ENCODE measurements at places on chromosomes 7 and 10.
A peak's percentile ranks its signal among the peaks of the same experiment; 100 is the strongest.

DNA sequence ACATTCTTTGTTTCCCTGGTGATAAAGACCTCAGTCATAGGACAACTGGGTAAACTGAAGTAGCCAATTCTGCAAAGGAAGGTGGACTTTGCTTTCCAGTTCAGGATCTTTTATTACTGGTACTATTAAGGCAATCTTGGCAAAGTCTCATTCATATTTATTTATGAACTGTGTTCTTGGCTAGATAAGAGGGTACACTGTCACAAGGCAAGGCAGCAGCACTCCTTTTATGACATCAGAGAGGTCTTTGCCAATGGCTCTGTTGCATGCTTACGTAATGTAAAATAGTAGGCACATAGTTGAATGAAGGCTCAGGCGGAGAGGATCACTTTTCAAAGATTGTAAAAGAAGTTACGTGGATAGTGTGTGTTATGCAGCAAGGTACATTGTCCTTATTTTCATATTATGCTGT, 63.7 kb upstream of the PDK4 start:
- no peak overlapping the region for H3K27ac ChIP-seq
- H3K36me3 ChIP-seq = no peaks in the 10 kb centered on the region
- no peaks in the 10 kb centered on the region for H3K4me1 ChIP-seq
- DNase-seq = no peak
- H3K4me3 ChIP-seq = no peak overlapping the region

GRCh38 chr10:98589007-98589406, 142.3 kb upstream of the HPS1 start:
- no peak overlapping the region for H3K27ac ChIP-seq
- H3K4me3 ChIP-seq = no peak overlapping the region
- no peaks in the 10 kb centered on the region for H3K27me3 ChIP-seq
- H3K4me1 ChIP-seq = no peaks in the 10 kb centered on the region
- no peaks in the 10 kb centered on the region for H3K36me3 ChIP-seq

DNA sequence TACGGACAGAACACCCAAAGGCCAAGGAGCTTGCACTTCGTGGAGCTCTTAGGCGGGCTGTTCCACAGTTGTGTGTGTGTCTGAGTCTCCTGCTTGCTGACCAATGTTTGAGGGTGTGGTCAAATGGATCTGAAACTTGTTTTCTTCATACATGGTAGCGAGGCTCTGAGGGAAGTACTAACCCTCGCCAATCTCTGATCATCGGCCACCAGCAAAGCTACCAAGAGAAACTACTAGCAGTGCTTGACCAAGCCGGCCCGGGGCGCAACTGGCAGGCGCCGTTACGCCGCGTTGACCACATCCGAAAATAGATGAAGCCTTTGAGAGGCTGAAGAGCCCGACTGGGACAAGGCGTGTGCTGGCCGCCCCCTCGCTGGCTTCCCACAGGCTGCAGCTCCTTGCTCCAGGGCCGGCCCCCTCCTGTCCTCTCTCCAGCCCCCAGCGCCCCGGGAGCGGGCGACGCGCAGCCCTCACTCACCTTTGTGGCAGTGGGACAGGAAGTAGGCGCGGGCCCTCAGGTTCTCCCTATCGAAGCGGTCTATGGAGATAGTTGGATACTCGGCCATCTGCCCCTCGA, 384 bp downstream of the DCLRE1C start:
- no peaks in the 10 kb centered on the region for H3K27me3 ChIP-seq
- peak; percentile 50 for DNase-seq
- H3K27ac ChIP-seq = peak overlapping the region; percentile 85
- H3K4me3 ChIP-seq = peak overlapping the region; percentile 76
- H3K4me1 ChIP-seq = peaks cover 27% of the 10 kb centered on the region

DNA sequence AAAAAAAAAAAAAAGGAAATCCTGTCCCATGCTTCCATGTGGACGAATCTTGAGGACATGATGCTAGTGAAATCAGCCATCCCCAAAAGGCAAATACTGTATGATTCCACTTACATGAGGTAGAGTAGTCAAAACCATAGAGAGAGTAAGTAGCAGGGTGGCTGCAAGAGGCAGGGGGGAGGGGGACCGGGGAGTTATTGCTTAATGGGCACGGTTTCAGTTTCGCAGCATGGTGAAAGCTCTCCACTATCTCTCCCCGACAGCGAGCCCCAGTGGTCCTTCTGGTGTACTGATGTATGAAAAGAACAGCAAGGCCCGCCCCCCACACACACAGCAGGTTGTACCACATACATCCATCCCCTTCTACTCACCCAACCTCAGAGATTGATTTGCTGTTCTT, 32.8 kb downstream of the NOD1 start:
- no peak overlapping the region for H3K4me3 ChIP-seq
- no peaks in the 10 kb centered on the region for H3K4me1 ChIP-seq
- peak; percentile 82 for DNase-seq
- H3K27me3 ChIP-seq = no peaks in the 10 kb centered on the region

- no peak for DNase-seq
- H3K4me1 ChIP-seq = peaks cover 38% of the 10 kb centered on the region
- H3K4me3 ChIP-seq = no peak overlapping the region
- H3K27ac ChIP-seq = no peak overlapping the region
Observed at GRCh38 chr10:119346095-119346832, 138.9 kb downstream of the GRK5 start.

DNA sequence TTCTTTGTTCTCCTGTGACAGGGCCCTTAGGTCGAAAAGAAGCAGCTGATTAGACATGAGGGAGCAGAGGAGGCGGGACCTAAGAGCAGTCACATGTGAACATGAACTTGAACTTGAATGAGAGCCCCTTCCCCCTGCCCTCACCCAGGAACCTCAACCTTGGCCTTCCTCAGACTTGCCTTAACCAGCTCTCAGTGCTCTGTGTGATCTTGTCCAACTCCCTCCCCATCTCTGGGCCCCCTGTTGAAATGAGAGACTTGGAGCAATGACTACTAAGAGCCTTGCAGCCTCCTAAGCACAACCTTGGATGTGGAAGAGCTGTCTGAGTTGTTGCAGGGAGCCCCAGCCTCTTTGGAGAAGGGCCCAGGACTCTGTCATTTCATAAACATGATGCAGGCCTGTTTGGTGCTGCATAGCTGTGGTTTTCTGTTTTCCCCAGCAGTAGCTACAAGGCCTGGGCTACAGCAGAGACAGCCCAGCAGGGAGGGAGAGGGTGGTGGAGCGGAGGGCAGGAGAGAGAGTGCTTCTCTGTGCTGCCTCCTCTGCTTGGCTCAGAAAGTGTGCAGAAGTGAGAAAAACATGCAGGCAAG, 123.9 kb upstream of the ZMIZ1 start:
- peaks cover 23% of the 10 kb centered on the region for H3K4me1 ChIP-seq
- no peak overlapping the region for H3K4me3 ChIP-seq
- no peaks in the 10 kb centered on the region for H3K36me3 ChIP-seq
- no peaks in the 10 kb centered on the region for H3K27me3 ChIP-seq
- DNase-seq = peak; percentile 74

DNA sequence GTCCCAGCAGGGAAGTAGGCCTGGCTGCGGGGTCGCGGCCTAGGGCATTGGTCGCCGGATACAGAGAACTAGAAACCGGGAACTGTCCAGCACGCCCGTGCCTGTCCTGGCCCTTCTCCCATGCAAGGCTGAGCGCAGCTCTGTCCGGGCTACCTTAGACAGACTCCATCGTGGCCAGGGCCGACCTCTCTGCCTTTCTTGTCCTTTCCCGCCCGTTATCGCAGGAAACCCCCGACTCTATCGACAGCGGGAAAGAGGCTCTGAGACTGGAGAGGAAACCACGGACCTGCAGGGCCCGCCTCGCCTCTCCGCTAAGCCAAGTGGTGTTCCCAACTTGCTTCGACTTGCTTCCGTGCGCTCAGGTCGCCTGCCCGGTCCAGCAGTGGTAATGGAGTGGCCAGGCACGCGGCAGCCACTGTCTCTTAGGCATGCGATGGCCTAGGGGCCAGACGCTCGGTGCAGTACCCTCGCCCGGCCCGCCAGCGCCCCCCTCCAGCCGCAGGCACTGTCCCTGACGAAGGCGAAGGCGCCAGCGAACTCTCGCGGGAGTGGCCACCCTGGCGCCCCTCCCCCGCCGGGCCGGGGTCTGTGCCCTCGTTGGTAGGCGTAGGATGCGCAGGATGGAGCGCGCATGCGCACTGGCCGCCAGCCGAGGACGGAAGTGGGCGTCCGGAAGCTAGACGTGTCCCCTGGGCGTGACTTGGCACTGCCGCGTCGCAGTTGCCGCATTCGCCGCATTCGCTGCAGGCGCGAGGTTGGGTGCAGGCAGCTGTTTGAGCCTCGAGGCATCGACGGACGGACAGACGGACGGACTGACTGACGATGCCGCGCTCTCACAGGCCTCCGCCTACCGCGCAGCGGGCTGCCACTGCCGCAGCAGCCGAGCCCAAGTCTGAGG, 54.4 kb downstream of the MCMBP start:
- peak overlapping the region; percentile 49 for H3K27ac ChIP-seq
- H3K36me3 ChIP-seq = peaks cover 38% of the 10 kb centered on the region
- peaks cover 2% of the 10 kb centered on the region for H3K4me1 ChIP-seq
- peak; percentile 81 for DNase-seq

DNA sequence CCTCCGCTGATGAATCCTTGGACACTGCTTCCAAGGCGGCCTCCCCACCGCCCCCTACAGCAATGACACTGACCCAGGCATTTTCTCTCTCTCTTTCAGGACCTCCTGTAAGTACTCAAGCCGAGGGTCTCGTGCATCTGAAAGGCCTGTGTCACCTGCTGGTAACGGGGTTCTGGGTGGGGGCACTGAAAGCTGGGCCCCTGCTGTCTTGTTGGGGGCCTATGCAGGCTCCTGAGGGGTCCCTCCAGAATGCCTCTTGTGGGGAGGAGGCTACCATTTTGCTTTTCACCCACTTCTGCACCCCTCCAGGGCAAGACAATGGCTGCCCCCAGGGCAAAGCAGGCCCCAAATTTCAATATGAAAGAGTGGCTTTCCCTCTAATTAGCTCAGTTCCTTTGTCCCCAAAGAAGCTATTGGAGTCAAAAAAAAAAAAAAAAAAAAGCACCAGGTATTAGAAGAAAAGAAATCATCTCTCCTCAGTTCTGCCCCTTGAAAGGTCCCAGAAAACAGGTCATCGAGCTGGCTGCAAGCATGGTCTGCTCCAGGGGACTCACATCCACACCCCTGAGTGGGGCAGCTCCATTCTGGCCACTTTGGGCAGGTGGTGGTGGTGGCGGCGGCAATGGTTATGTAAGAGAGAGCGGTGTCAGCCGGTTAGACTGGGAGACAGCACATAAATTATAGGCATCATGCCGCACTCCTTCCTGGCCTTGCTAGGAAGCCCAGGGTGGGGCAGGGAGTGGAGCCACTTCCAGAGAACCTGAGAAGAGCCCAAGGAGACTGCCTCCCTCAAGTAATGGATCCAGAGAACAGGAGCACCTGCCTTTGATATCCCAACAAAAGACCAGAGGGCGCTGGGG, 66.2 kb downstream of the COL13A1 start:
- no peaks in the 10 kb centered on the region for H3K36me3 ChIP-seq
- no peaks in the 10 kb centered on the region for H3K27me3 ChIP-seq
- H3K4me3 ChIP-seq = no peak overlapping the region
- H3K27ac ChIP-seq = no peak overlapping the region
- DNase-seq = no peak

GRCh38 chr10:3363311-3364045, 190.9 kb upstream of the PITRM1 start:
- DNase-seq = no peak
- no peak overlapping the region for H3K27ac ChIP-seq
- no peak overlapping the region for H3K4me3 ChIP-seq
- H3K4me1 ChIP-seq = no peaks in the 10 kb centered on the region
- no peaks in the 10 kb centered on the region for H3K27me3 ChIP-seq
- no peaks in the 10 kb centered on the region for H3K36me3 ChIP-seq

DNA sequence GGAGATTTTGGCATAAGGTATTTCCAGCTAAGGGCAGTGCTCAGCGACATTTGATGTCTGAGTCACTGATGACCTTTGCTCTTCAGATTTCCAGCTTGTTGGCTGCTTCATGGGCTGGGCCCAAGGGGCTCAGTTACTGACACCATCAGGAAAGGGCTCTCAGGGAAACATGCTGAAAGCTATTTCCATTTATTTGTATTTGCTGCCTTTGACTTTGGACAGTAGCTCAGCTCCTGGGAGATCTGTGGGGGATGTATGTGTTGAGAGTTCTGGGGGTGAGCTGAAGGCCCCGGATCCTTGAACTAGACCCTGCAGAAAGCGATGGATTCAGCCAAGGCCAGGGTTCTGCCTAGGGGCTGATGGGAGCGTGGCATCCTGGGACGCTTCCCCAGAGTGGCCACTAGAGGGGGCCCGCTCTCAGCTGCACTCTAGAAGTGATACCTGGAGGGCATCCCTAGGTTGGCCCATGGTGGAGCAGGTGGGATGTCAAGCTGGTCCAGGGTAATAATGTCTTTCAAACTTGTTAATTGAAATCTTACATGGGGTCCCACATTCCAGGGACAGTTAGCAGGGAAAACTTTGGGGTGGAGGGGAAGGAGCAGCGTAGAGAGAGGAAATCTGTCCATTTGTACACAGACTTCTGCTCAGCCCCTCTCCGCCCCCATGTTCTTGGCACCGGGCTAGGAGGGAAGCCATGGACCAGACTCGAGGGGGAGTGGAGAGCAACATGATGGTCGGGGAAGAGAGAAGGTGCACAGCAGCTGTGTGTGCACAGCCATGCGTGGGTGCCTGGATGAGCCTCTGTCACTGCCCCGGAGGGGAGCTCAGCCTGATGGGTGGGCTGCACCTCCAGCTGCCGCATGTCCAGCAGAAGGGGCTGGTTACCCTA, 3.0 kb upstream of the BTBD16 start:
- no peaks in the 10 kb centered on the region for H3K27me3 ChIP-seq
- no peak for DNase-seq
- peaks cover 22% of the 10 kb centered on the region for H3K36me3 ChIP-seq
- no peaks in the 10 kb centered on the region for H3K4me1 ChIP-seq

DNA sequence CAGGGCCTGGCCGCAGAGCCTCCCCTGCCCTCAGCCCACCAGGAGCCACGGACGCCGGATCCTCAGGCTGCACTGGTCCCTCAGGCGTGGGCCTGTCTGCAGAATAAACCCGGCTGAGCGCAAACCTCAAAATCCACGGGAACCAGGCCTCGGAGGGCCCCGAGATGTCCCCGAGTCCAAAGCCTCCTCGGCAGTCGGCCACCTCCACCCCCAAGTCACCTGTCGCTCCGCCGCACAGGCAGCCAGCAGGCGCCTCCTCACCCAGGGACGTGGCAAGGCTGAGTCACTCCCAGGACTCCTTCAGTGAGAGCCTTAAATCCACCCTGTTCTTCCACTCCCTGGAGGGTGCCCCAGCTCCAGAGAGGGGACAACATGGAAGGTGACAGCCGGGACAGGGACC, 33.2 kb downstream of the STK32C start:
- no peak for DNase-seq
- H3K36me3 ChIP-seq = no peaks in the 10 kb centered on the region
- no peak overlapping the region for H3K4me3 ChIP-seq
- H3K27me3 ChIP-seq = peaks cover 58% of the 10 kb centered on the region
- no peaks in the 10 kb centered on the region for H3K4me1 ChIP-seq
- no peak overlapping the region for H3K27ac ChIP-seq

GRCh38 chr7:114530057-114530611, 115.5 kb downstream of the FOXP2 start:
- no peak overlapping the region for H3K27ac ChIP-seq
- H3K4me3 ChIP-seq = no peak overlapping the region
- no peak for DNase-seq
- no peaks in the 10 kb centered on the region for H3K4me1 ChIP-seq
- H3K36me3 ChIP-seq = no peaks in the 10 kb centered on the region

- H3K36me3 ChIP-seq = no peaks in the 10 kb centered on the region
- H3K27me3 ChIP-seq = no peaks in the 10 kb centered on the region
- no peak for DNase-seq
- no peak overlapping the region for H3K27ac ChIP-seq
Observed at GRCh38 chr7:90889210-90889609, 293.1 kb downstream of the CDK14 start.

Measured in tibial artery (tissue), 4 donors.